ENCODE measurements at places on chromosomes 16 and 17.
A peak's percentile ranks its signal among the peaks of the same experiment; 100 is the strongest.

- DNase-seq, result no peak
Observed at GRCh38 chr17:43468691-43469139, 15.1 kb upstream of the DHX8 start.

- peak; percentile 72 for DNase-seq
Observed at GRCh38 chr17:7136266-7136877, 21.8 kb upstream of the ASGR2 start.

GRCh38 chr16:58487566-58488351 is 12.2 kb upstream of the NDRG4 start:
- peak; percentile 18 for DNase-seq

GRCh38 chr16:6536411-6536810 is 796.2 kb upstream of the RBFOX1 start:
- DNase-seq, result no peak

DNA sequence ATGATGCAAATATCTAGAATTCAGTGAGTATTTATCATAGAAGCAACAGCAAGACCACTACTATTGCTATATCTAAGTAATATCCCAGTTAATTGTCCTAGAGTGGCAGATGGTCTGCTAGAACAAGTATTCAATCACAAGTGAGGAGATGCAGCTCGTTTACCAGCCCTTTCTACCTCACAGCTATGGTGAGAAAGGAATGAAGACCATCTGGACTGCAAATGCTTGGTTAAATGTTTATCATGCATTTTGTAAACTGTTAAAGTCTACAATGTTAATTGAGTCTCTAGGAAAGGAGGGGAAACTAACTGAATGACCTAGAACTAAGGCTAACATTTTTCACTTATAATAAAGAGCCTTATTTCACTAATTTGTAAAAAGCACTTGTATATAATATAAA is 52.5 kb downstream of the CNOT1 start:
- no peak for DNase-seq

GRCh38 chr16:8763899-8764298 is 33.5 kb downstream of the TMEM186 start:
- DNase-seq, result no peak

GRCh38 chr16:10130538-10130937 is 51.7 kb downstream of the GRIN2A start:
- no peak for DNase-seq

DNA sequence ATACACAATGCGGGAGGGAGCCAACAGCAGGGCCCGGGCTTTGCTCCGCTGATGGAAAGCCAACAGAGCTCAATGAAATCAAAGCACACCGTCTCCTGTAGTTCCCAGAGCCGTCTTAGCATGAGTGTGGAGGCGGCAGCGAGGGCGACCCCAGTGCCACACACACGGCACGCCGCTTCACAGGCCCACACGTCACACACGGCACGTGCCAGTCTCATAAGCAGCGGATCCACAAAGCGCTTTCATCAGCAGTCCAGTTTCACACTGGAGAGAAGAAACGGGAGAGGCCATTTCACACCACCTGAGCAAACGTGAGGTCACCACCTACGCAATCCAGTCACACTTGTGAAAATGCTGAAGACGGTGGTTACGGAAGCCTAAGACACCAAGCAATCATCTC is 34.8 kb downstream of the CYB5D2 start:
- no peak for DNase-seq

GRCh38 chr16:16116841-16117240 is 106.5 kb downstream of the ABCC6 start:
- DNase-seq, result no peak

- no peak for DNase-seq
Observed at GRCh38 chr17:48954300-48954755, 9.7 kb upstream of the SNF8 start.

- no peak for DNase-seq
Observed at GRCh38 chr17:77437017-77437416, 296.2 kb downstream of the SEC14L1 start.

GRCh38 chr16:8855972-8856371 is 12.8 kb downstream of the CARHSP1 start:
- no peak for DNase-seq

DNA sequence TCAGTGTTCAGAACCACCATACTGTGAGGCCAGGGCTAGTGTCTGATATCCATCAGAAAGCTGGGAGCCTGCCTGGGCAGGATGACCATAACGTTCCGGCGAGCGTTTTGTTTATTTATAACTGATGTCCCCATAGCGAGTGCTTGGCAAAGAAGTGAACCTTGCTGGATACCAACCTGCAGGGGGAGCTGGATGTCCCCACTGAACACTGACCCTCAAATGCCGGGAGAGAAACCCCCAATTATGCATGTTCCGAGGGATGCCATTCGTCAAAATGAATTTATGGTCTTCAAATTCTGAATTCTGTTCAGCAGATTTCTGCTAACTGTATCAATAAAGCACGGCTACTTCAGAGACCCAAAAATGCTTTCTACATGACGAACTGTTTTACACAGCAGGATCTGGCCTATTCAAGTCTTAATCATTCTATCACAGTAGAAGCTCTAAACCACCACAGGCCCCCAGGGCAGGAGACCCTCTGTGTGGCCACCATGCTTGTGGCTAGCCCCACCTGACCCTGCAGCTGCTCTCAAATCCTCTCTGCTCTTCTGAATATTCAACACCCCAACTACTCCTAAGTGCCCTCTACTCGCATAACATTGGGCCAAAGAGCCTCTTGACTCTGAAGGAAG is 15.2 kb downstream of the MED24 start:
- no peak for DNase-seq

DNA sequence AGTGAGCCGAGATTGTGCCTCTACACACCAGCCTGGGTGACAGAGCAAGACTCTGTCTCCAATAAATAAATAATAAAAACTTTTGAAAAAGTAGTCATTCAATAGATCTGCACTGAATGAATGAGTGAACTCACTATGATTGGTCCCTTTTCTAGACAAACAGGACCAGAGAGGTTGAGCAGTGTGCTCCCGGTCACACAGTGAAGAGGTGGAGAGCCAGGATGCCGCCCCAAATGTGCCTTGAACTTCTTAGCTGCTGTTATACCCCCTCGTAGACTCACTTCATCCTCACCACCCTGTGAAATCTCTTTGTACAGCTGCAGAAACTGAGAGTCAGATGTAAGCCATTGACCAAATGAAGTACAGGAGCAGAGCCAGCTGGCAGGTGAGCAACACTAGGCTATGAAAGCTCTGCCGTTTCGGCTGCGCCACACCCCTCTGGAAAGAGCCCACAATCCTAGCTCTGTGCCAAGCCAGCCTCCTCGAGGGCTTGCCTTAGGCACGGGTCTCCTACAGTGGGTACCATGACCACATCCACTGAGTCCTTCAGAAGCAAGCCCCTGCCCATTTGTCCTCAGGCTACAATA is 7.8 kb upstream of the KIAA0513 start:
- DNase-seq, result no peak

DNA sequence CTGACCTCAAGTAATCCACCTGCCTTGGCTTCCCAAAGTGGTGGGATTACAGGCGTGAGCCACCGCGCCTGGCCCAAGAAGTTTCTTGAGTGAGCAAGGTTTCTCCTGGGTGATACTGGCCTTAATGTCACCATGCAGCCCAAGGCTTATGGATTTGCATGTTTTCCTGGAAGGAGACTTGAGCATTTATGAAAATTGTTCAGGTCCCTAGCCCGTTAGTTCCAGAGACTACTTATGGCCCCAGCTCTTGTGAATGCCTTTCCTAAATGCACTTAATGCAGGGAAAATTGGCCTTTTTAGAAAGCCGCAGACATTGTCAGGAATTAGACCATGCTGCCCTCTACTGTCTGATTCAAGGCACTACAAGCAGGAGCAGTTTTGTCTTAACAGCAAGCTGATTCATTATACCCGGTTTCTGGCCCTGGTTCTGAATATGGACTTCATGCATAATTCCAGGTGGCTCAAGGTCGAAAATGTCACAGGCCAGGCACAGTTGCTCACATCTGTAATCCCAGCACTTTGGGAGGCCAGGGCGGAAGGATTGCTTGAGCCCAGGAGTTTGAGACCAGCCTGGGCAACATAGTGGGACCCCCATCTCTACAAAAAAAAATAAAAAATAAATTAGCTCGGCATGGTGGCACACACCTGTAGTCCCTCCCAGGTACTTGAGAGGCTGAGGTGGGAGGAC is 91.3 kb downstream of the SNX29 start:
- peak; percentile 17 for DNase-seq

GRCh38 chr17:76969598-76970172 is 101.5 kb downstream of the MGAT5B start:
- DNase-seq, result no peak

GRCh38 chr17:6173653-6174052 is 103.5 kb downstream of the WSCD1 start:
- DNase-seq, result no peak

DNA sequence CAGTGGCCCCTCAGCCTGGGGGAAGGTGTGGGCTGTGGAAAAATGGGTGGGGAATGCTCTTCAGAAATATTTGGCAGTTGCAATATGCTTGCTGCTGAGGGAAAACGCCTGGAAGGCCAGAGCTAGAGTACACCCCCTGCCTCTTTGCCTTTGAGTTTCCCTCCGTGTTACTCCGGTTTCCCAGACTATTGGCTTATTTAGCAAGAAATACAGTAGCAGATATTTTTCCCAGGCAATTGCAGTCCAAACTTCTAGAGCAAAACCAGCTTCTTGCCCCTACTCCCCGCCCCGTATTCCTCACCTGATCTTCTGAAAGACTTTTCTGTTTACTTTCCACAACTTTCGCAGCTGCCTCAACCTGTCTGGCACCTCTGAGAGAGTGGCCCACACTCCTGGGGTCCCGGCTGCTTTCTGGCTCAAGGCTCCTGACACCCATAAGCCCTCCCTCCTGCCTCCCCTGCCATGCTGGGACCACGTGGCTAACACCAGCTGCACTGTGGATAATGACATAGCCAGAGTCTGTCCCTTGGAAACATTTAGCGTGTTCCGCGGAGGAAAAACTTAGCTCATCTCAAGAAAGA is 45.8 kb upstream of the HELZ start:
- no peak for DNase-seq

DNA sequence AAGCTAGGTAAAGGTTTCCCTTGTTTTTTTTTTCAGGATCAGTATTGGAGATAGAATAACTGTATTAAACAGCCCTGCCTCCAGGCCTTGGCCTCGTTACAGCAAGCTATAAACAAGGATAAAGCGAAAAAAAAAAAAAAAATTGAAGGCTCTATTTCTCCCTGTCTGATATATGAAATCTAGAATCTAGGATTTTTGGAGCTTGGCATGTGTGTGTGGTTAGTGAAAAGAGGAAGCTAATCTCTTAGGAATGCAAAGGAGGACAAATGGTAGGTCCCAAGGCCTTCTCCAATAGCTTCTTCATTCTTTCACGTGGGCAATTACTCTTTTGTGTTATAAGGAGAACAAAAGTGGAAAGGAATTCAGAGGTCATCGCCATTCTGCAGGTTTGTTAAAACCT is 470.3 kb downstream of the TMEM114 start:
- no peak for DNase-seq

GRCh38 chr16:88617268-88618031 is 20.9 kb upstream of the IL17C start:
- DNase-seq, result no peak

GRCh38 chr17:35046245-35046644 is 17.3 kb downstream of the RFFL start:
- DNase-seq, result no peak

- DNase-seq, result no peak
Observed at GRCh38 chr17:8679126-8679525, 48.6 kb upstream of the MYH10 start.

- DNase-seq, result no peak
Observed at GRCh38 chr17:63489291-63489690, 12.4 kb downstream of the ACE start.

GRCh38 chr17:82753201-82753464 is 1.3 kb downstream of the TBCD start:
- no peak for DNase-seq

GRCh38 chr17:1561420-1562175 is 994 bp downstream of the PITPNA start:
- DNase-seq, result no peak

- no peak for DNase-seq
Observed at GRCh38 chr16:85844786-85845185, 45.3 kb downstream of the COX4I1 start.

- DNase-seq, result peak; percentile 38
Observed at GRCh38 chr16:87764600-87765472, 950 bp downstream of the KLHDC4 start.

GRCh38 chr17:48993951-48994350 is 3.2 kb upstream of the IGF2BP1 start:
- no peak for DNase-seq

DNA sequence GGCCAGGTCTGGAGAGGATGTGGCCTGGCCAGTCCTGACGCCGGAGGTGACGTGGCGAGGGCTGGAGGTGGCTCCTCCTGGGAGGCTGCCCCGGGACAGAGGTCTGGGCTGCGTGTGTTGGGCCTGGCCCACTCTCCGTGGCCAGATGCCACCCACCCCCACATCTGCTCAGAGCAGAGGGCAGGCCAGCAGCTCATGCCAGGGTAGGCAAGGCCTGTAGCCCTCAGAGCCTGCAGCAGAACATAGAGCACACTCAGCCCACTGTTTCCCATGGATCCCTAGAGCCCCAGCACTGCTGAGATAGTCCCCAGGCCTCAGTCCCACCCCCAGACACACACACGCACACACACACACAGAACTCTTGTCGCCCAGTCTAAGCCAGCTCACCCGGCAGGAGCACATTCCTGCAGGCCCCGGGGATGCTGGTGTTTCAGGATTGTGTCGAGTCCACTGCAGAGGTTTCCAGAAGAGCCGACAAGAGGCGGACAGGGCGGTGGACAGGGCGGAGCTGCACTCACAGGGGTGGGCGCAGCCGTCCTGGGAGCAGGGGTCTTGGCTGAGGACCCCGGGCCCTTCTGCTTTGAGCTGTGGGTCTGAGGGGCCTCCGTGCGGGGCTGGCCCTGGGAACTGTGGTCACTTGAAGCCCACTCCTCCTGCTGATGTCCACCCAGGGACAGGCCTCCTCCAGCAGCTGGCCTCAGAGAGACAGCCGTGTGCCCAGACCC is 33.4 kb downstream of the SOX8 start:
- no peak for DNase-seq

DNA sequence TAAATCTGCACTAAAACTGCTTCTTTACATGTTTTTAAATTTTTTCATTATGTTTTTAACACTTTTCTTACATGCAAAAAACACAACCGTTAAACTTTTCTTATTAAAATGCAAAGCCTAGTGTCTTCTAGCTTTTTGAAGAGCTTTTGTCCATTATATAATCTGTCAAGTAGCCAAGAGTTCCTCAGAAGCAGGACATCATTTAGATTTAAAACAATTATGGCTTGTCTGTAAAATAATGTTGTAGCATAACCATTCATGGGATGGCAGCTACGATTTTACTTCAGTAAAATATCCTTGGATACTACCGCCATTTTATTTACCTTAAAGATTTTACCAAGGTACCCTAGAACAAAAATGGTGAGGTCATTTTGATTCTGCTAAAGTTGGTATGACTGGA is 2.8 kb downstream of the OMG start:
- DNase-seq, result no peak

GRCh38 chr17:42525221-42525620 is 10.8 kb upstream of the NAGLU start:
- no peak for DNase-seq

DNA sequence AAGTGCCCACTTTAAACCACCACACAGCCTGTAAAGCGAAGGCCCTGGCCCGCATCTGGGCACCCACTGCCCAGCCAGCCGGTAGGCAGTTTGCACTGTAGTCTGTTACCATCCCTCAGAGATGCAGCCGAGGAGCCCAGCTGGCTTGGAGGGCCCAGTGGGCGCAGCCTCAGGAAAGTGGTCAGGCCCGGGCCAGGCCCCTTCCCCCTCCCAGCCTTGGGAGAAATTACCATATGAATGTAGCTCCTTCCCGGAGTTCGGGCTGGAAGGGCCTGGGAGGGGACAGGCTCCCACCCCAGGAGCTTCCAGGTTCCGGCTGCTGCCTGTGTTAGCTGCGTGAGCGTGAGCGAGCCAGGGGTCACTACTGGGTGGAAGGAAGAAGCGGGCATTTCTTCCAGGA is 325.4 kb downstream of the SEC14L1 start:
- DNase-seq, result no peak
